ENCODE measurements at places on chromosomes 3 and 15.

DNA sequence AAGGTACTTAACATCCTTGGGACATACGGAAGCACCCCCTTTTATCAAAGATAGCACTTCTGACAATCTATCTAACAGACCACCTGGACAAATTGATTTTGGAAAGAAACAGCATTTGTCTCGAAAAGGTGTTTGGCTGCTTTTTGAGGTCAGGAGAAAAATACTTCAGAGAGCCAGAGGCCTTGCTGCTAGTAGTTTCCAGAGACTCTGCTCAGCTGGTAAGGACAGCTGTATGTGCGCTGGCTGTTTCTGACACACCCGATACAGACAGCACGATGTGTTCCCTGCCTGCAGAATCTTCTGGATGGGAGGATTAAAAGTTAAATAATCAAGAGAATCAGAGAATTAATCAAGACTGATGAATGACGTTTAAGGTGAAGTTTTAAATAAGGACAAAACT is 15.6 kb upstream of the GYG1 start:
- no peak for DNase-seq

- no peak for DNase-seq
These were observed 520 bp downstream of the GREM1 start for GRCh38 chr15:32718227-32718820.

GRCh38 chr3:52471371-52472238 is 16.2 kb downstream of the NISCH start:
- DNase-seq, result peak; percentile 64

DNA sequence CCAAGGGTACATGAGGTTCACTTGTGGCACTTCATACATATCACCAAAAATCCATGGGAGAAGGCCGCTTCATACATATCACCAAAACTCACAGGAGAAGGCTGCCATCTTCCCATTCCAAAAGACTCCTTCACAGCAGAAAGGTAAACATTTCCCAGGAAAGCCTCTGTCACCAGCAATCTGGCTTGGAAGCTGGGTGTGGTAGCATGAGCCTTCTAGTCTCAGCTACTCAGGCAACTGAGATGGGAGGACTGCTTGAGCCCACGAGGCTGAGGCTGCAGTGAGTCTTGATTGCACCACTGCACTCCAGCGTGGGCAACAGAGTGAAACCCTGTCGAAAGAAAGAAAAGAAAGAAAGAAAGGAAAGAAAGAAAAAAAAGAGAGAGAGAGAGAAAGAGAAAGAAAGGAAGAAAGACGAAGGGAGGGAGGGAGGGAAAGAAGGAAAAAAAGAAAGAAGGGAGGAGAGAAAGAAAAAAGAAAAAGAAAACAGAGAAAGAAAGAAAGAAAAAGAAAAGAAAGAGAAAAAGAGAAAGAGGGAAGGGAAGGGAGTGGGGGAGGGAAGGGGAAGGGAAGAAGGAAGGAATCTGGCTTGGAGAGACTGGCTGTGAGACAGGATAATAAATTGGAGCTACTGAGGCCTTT is 7.2 kb downstream of the LRIG1 start:
- DNase-seq, result no peak

- no peak for DNase-seq
These were observed 15.6 kb upstream of the ARPP19 start for GRCh38 chr15:52584414-52584813.

- DNase-seq, result peak; percentile 8
These were observed 241.6 kb upstream of the AZI2 start for GRCh38 chr3:28590216-28590615.
